ENCODE measurements at places on chromosomes 1 and 21.

- no peak for DNase-seq
Observed at GRCh38 chr1:77371396-77371795, 89.6 kb downstream of the AK5 start.

DNA sequence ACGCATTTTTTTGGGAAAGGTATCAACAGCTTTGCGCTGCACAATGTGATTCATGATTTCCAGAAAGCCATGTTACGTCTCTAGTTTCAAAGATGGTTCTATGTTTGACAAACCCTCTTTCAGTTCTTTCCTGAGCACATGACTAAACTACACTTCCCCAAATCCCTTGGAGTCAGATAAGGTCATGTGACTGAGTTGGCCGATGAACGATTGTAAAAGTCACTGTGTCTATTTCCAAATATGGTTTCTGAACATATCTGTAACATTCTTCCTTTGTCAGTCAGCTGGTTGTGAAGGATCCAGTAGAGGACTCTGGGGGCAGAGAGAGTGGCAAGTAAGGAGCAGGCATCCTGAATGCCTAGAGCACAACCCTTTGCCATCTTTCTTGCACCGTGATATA lies 35.4 kb downstream of the TMPRSS15 start:
- no peak for DNase-seq

DNA sequence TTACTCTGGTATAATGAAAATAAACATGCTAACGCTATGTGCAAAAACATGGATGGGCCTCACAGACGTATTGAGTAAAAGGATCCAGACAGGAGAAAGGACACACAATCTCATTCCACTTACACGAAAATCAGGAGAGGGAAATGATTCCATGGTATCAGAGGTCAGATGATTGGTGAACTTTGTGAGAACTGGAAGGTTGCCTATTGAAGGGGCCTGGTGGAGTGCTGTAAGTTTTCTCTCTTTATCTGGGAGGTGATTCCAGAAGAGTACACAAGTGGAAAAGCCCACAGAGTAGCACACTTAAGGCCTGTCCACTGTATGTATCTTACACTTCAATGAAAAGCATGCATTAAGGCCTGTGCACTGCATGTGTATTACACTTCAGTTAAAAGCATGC lies 9.6 kb downstream of the GSTM2 start:
- no peak for DNase-seq

DNA sequence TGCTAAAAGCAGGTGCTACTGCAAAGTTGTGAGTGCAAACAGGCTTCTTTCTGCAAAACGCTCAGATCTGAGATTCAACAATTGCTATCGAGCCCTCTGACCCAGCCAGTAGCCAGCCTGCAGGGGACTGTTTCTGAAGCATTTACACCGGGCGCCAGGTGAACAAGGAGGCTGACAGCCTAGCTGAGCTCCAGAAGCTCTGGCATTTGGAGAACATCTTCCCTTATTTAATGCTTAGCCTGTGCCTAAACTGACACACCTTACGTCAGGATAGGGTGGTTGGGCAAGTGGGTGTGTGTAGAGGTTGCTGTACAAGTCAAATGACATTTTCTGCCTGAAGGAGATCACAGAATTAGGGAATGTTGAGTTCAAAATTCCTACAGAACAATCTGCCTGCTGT lies 15.8 kb upstream of the PLA2G2C start:
- DNase-seq, result no peak

DNA sequence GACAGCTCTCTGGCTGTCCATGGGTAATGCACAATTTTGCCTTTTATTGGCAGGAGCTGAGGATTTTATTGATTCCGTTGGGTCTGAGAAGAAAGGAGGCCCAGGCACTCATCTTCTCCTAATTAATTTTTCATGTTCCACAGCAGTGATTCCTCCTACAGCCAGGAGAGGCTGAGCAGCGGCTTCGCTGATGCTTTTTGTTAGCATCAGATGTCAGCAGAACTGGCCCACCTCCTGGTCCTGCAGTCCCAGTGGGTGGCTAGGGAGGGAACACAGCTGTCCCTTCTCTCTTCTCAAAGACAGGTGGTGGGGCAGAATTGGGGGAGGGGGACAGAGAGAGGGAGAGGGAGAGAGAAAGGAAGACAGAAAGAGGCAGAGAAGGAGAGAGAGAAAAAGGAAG lies 5.7 kb downstream of the MT1HL1 start:
- DNase-seq, result no peak

- no peak for DNase-seq
Observed at GRCh38 chr21:24730661-24731060, 876.6 kb downstream of the MRPL39 start.

DNA sequence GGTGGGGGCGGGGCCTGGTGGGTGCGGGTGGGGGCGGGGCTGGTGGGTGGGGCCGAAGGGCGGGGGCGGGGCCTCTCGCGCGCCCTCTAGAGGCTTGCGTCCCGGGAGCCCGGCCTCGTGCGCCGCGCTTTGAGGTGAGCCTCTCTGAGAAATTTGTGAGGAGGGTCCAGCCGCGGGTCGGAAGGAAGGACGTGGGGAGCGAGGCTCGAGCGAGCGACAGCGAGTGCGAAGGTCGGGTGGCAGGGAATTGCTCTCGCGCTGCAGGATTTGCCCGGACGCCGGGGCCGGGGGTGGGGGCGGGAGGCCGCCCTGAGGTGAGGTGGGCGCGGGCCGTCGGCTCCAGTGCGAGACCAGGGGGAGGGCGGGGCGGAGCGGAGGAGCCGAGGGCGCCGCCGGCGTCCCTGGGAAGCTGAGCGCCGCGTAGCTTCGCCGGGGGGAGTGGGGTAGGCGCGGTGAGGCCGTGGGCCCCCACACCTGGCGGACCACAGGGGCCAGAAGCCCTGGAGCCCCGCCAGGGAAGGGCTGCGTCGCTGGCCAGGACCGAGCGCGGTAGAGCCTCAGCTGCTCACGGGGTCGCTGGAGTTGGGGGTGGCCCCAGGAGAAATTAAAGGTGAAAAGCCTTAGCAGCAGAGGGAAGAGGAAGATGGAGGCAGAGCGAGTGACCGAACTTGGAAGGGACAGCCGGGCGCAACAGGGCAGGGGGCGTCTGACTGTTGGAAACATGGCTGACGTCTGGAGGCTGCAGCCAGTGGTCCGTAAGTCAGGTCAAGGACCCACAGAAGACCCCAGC lies 754 bp upstream of the LSS start:
- DNase-seq, result peak; percentile 16

GRCh38 chr1:117653732-117654492 lies 48.1 kb downstream of the TENT5C start:
- no peak for DNase-seq

- no peak for DNase-seq
Observed at GRCh38 chr1:161196521-161197451, 2.1 kb downstream of the ADAMTS4 start.

DNA sequence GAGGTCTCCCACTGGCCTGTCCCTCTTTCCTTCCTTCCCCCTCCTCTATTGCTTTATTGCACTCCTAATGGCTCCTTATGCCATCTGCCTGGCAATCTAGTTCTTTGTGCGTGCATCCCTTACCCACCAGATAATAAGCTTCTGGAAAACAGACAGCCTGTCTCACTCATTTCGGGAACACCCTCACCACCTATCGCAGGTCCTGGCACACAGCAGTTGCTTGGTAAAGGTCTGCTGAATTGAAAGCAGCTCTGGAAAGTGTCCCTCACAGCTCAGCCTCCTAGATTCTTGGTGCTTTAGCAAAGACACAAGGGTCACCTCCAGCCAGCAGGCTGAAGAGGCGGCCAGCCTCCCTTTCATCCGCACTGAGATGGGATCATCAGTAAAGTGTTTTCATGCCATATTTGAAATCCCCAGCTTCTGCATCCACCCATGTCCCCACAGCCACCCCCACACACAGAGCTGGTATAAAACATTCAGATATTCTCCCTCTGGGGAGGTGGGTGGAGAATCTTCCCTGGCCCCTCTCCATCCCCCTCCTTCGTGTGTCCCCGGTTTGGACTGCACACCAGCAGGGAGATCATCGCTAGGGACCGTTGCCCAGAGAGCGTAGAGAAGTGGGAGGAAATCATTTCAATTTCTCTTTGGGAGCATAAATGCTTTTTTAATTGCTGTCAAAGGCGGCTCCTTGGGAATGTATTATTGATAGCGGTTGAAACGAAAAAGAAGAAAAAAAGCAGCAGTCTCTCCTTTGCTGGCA lies 29.1 kb upstream of the ATP2B4 start:
- DNase-seq, result no peak

- no peak for DNase-seq
Observed at GRCh38 chr1:204419064-204419403, 7.4 kb upstream of the PPP1R15B start.

GRCh38 chr1:108767115-108767514 lies 20.6 kb downstream of the STXBP3 start:
- no peak for DNase-seq

GRCh38 chr1:8013399-8013798 lies 12.7 kb downstream of the ERRFI1 start:
- no peak for DNase-seq

DNA sequence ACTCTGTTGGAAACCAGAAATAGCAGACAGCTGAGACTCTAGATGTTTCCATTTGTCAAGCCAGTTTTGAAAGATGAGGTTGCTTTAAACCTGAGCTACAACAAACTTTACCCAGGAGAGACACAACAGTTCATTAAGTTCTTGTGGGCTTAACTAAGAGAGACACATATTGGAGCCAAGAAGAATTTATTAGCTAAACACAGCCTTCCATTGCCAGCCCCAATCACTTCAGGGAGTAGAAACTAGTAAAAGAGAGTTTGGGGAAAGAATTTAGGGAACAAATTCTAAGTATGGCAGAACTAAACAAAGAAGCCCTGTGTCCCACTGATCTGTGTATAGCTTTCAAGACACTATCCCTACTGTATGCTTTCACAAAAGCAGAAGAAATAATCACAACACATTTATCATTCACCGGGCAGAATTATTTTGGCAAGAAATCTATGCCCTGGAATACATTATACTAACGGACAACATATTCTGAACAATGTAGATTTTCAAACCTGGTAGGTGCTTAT lies 87.3 kb upstream of the KAZN start:
- DNase-seq, result no peak

GRCh38 chr1:235075048-235075776 lies 53.4 kb downstream of the TOMM20 start:
- DNase-seq, result peak; percentile 90

DNA sequence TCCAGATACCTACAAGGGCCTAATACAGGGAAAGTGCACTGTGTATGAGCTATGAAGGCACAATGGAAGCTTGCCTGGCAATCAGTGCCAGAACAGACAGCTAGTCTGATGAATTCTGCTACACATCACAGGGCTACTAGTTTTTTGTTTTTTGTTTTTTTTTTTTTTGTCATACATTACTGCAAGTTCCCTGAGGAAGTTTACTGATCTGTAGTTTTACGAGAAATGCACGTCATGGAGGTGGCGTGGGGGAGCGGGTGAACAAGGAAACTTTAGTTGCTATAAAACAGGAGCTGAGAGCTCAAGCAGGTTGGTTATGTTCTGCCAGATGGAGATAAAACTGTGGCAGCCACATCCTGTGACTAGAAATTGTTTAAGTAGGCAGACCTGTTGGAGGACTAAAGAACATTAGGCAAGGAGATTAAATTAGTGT lies 17.7 kb downstream of the PTPRC start:
- no peak for DNase-seq
